ENCODE measurements at places on chromosomes 7 and 10.
A peak's percentile ranks its signal among the peaks of the same experiment; 100 is the strongest.

DNA sequence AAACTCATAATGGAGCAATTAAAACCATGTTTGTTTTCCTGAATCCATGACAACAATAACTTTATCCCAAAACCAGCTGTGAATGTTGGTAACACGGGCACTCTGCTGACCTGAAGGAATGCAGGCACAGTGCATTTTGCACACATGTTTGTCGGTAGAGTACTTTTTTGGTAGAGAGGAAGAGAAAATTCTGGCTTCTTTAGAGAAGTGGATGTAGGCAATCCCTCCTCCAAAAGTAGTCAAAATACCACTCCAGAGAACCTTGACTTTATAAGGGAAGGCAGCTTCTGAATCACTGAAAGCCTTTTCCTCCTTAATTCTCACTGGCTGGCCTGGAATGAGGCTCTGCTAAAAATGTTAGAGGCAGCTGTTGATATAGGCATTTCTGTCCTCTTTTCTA, 15.8 kb upstream of the ACTA2 start:
- DNase-seq = no peak

- DNase-seq = no peak
Measured at GRCh38 chr7:150385302-150385723, 6.2 kb downstream of the ZNF775 start.

- DNase-seq = no peak
Measured at GRCh38 chr7:112021379-112022044, 184.7 kb downstream of the DOCK4 start.

DNA sequence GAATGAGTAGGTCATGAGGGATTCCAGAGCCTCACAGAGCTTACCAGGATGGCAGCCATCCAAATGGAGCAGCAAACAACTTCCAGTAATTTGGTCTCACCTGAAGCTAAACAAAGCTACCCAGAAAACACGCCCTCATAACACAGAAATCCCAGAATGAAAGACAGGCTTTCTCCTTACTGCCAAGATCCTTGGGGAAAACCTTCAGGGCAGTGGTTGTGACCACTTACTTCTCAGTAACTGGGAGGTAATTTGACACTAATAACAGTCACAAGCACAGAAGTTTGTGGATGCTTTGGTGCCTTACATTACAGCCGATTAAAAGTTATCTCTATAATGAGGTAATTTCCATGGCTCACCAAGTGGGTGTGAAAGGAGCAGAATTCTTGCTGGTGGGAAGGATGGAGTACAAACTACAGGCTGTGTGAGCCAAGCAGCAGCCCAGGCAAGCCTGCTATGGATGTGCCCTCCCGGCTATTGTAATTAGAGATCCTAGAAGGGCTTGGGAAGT, 10.4 kb downstream of the WDR91 start:
- no peak for DNase-seq

- DNase-seq = no peak
Measured at GRCh38 chr10:126609566-126609965, 60.9 kb downstream of the C10orf90 start.

DNA sequence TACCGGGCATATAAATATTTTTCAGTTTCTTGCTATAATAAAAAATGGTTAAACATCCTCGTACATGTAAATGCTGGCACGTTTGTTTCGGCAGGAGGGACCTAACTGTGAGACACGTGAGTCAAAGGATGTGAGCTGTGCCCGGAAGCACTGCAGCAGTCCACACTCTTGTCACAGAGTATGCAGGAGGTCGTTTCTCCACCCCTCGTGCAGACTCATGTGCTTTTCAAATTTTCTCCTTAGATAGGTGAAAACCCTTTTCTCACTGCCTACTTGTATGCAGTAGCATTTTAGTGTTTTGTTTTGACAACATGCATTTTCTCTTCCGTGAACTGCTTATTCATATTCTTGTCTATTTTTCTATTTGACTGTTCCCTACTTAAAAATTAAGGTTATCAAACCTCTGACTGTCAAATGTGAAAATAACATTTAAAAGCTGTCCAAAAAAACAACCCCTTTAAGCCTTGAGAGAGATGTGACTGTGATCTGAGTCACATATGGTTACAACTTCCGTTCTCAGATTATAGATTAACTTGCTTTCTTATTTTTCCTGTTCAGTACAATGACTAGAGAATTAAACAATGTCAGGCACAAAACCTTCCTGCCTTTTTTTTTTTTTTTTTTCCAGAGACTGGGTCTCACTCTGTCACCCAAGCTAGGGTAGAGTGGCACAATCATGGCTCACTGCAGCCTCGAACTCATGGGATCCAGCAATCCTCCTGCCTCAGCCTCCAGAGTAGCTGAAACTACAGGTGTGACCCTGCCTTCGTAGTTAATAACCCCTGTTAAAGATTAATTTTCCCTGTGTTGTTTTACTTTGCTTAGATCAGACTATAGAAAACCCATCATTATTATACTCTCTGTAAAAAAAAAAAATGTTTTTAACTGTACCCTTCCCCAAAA, 45.1 kb downstream of the DPY19L1 start:
- DNase-seq = peak; percentile 35

- DNase-seq = no peak
Measured at GRCh38 chr7:130893441-130893894, 159.5 kb upstream of the KLF14 start.

GRCh38 chr10:120929166-120929565, 78.0 kb downstream of the WDR11 start:
- no peak for DNase-seq

GRCh38 chr10:102628451-102628911, 15.8 kb upstream of the TRIM8 start:
- no peak for DNase-seq

GRCh38 chr7:24842449-24843241, 85.4 kb upstream of the GSDME start:
- no peak for DNase-seq

DNA sequence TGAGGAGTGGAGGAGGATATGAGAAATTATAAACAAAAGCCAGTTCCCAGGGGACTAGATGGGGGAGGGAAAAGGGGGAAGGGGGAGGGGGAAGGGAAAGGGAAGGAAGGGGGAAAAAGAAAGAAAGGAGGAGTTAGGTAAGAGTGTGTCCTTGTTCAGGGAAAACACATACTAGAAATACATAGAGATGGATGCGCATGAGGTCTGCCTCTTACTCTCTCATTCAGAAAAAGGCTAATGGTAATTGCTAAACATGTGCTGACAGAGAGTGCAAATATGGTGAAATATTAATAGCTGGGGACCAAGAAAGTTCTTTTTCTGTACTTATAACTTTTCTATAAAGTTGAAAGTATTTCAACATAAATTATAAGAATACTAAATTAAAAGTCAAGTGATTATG, 64.5 kb downstream of the ZFAND4 start:
- no peak for DNase-seq

DNA sequence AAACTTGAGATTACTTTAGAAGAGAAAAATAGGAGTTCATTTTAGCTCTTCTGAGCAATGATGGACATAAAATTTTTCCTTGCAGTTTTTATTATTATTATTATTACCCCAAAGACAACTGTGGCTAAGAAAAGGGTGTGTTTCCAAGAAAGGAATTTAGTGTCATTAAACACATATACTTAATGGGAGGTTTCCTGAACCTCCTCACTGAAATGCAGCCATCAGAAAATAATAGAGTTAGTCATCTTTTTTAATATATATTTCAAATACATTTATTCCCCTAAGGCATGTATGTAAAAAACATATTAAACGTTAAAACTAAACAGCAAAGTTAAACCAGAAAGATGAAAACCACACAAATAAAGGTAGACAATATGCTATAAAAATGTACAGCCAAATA, 66.8 kb downstream of the CRPPA start:
- DNase-seq = no peak

- DNase-seq = no peak
Measured at GRCh38 chr10:112716924-112717413, 233.1 kb upstream of the TCF7L2 start.

DNA sequence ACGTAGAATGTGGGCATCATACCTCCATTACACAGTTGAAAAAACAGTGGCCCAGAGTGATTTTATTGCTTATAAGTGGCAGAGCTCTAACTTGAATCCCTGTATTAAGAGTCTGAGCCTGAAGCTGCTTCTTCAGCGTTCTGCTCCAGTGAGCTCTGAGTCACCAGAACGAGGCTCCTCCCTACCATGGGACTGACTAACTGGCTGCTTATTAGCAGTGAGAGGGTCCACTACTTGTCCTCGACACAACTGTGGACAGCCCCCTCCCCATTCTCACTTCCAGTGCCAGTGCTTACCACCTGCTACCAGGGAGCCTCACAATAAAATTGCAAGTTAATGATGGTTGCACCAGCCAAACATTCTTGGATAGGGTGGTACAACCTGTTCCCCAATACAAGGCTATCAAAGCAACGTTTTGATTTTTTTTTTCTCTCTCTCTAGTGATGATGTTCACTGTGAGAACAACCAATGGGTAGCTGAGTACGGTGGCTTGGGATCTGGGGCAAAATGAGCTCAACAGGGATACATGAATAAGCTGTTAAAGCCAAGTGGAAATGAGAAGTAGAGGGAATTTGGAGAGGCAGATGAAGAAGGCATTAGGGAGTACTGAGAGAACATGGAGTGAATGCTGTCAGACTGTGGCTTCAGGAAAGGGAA, 2.7 kb upstream of the NRG3 start:
- DNase-seq = no peak

Data from stimulated activated CD4-positive, alpha-beta T cell treated with anti-CD3 and anti-CD28 coated beads, TNF-alpha, amount 100 ng/mL, for 24 hours (primary cell).